Stimulated activated CD8-positive, alpha-beta memory T cell treated with anti-CD3 and anti-CD28 coated beads, Interleukin-2, amount 100 ng/mL, for 1 hour (primary cell): ENCODE measurements at places on chromosomes 1 and 21.

- no peak for DNase-seq
Observed at GRCh38 chr1:114720492-114720891, 3.9 kb upstream of the NRAS start.

DNA sequence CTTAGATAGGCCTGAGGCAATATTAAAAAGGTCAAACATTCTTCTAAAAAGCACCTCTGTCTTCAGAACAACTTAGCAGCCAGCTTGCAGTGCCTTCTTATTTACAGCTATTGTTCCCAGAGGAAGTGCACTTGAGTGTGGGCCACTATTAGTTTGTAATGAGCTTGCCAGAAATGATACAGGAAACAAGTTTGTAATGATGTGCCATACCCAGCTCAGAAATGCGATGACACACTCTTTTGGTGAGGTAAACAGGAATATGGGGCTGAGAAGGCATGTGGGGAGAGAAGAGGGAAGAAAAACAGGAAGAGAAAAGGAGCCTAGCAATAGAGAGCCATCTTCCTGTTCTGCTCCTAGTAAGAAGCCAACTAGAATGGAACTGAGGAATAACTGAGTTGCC, 295.4 kb downstream of the AGBL4 start:
- DNase-seq: no peak

DNA sequence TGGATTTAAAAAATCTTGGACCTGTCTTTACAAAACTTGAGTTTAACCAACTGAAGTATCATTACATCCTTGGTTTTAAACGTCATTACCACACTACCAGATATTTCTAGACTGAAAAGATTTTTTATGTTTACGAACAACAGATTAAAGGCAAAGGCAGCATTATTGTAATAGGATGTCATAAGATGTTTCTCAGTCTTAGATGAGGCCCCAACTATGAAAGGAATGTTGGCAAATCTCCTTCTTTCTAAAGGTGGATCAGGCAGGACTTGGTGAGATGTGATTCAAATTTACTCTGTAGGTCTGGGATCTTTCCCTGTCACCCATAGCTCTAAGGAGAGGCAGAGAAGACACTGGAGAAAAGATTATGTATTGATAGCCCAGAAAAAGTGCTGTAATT, 417.9 kb downstream of the PTBP2 start:
- DNase-seq: no peak

DNA sequence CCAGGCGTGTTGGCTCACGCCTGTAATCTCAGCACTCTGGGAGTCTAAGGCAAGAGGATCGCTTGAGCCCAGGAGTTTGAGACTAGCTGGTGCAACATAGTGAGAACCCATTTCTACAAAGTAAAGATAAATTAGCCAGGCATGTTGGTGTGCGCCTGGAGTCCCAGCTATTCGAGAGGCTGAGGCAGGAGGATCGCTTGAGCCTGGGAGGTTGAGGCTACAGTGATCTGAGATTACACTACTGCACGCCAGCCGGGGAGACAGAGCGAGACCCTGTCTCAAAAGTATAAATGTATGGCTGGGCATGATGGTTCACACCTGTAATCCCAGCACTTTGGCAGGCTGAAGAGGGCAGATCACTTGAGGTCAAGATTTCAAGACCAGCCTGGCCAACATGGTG, 51.5 kb upstream of the LBR start:
- DNase-seq: no peak

DNA sequence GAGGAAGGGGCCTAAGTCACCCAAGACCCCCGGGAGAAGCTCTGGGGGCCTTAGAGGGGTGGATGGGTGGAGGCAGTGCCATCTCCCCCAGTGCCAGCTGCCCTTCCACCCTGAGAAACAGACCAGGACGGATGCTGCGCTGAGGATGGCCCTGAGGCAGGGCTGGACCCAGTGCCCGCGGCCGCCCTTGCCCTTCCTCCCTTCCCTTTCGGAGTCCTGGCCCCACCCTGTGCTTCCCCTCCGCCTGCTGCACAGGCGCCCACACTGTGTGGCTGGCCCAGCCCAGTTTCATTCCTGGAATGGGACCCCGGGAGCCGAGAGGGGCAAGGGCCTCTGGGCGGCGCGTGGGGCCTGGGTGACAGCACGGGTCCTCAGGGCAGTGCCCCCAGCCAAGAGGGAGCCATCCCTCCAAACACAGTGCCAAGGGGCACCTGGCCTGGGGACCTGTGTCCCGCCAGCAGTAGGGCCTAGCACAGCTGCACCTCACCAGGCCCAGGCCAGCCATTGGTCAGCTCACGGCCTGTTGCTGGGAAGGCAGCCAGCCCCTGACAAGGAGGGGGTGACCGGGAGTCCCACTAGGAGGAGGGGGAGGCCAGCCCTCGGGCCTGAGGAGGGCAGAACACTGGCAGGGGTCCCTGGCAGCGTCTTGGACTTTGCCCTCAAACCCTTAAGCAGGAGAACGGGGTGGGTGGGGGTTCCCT, 13.4 kb upstream of the SKI start:
- DNase-seq: no peak

DNA sequence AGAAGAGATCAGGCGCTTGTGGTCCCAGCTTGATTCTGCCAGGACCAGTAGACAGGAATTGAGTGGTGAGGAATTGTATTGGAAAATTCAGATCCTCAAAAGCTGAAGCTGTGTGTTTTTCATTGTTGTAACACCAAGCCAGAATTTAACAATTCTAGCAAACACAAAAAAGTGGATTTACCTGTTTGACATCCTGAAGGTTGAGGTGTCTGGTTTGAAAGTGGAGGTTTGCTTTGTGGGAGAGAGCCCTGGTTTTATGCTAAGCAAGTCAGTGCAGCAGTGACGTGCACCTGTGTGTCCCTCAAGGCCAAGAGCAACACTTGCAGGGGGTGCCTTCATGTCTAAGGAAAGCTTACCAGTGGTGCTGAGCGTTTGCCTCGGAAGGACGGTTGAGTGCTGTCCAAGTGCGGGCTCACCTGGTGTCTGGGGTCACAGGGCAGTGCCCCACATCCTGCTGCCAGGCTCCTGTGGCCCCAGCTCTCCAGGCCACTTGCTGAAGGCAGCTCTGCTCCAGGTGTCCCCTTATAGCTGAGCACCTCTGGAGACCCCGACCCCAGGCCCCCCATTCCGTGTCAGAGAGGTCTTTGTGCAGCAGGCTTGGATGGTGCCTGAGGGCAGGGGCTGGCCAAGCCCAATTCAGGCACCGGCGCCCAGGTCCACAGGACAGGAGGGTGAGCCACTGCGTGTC, 27.7 kb downstream of the PCNT start:
- DNase-seq: no peak

DNA sequence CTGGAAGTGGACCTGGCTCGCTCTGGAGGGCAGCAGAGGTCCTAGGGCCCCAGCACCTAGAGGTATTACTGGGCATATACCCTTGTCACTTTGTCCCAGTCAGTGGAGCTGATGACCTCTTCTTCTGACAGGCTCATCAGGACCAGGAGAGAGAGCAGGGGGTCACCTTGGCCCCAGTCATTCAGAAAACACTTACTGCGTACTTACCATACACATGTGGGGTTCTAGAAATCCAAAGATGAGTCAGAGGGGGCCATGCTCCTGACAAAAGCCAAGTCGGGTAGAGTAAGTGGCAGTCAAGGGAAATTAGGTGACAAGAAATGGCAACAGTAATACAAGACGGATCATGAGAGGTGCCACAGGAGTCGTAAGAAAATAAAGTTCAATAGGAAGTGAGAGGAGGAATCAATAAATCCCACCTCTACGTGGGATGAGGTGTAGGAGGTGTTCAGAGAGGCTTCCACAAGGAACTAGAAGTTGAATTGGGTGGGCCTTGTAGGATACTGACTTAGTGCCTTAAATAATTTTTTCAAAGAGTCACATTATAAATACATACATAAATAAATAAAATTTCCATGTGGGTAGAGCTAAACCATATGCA, 6.8 kb downstream of the KCNC4 start:
- no peak for DNase-seq
